ENCODE measurements at places on chromosomes 11 and 22. TPM values are rescaled to one million over a fixed set of nuclear protein-coding genes. Genes with fewer than 3 reads are reported as not detected.

- DNase-seq: no peak
These were observed 690 bp upstream of the UVRAG start for GRCh38 chr11:75814363-75814676.

- DNase-seq: no peak
These were observed 19.0 kb downstream of the MPPED2 start for GRCh38 chr11:30567120-30567519.

DNA sequence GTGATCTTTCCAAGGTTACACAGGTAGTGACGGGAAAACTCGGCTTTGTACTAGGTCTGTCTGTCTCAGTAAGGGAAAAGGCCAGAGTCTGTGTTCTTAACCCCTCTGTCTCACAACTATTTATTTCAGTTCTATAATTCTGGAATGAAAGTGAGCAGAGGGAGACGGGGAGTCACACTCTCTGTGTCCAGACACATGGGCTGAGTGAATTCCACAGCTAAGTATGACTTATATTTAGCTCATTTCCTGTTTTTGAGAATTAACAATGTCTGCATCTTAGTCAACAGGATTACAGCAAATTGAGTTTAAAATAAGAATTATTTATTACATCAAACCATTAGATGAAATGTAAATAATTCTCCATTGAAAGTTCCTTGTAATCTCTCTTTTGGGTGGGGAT lies 62.5 kb upstream of the OR4B1 start:
- no peak for DNase-seq

DNA sequence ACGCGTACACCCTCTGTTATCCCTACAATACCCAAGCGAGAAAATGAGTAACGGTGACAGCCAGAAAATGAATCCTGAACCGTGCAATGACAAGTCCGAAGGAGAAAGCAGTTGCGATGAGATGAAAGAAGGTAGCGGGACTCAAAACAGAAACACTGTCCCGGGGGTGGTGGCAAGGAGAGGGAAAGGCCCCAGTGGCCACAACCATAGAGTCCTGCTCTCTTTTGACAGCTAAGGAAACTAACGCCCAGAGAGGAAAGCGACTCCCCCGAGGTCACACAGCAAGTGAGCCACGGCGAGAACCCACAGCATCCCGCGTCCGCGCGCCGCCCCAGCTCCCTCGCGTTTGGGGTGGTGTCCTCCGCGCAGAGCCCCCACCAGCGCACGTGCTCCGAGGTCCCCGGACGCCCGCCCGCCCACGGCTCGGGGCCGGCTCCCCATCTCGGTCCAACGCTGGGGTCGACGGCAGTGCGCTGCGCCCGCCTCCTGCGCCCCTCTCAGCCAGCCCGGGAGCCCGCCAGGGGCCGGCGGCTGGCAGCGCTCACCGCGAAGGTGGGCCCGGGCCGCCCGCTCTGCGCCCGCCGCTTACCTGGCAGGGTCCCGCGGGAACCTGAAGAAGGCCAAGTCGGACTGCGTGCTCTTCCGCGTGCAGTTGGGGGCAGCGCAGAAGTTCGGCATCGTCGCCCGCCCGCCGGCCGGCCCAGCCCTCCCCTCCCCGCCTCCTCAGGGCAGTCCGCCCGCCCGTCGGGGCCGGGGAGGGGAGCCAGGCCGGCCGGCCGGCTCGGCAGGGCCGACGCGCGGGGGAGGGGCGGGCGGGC lies 564 bp downstream of the THAP12 start:
- peak; percentile 21 for DNase-seq

- no peak for DNase-seq
These were observed 84.5 kb upstream of the PPARA start for GRCh38 chr22:46065691-46066454.

- DNase-seq: no peak
These were observed 166.6 kb downstream of the COMMD9 start for GRCh38 chr11:36122671-36123070.

- no peak for DNase-seq
These were observed 112.4 kb downstream of the LDLRAD3 start for GRCh38 chr11:36056160-36056751.

- no peak for DNase-seq
These were observed 55.2 kb downstream of the RELT start for GRCh38 chr11:73431396-73431795.

GRCh38 chr22:37032134-37032534 lies 12.6 kb downstream of the MPST start:
- DNase-seq: no peak

- no peak for DNase-seq
These were observed 1.8 kb upstream of the TIGD3 start for GRCh38 chr11:65352783-65353182.

DNA sequence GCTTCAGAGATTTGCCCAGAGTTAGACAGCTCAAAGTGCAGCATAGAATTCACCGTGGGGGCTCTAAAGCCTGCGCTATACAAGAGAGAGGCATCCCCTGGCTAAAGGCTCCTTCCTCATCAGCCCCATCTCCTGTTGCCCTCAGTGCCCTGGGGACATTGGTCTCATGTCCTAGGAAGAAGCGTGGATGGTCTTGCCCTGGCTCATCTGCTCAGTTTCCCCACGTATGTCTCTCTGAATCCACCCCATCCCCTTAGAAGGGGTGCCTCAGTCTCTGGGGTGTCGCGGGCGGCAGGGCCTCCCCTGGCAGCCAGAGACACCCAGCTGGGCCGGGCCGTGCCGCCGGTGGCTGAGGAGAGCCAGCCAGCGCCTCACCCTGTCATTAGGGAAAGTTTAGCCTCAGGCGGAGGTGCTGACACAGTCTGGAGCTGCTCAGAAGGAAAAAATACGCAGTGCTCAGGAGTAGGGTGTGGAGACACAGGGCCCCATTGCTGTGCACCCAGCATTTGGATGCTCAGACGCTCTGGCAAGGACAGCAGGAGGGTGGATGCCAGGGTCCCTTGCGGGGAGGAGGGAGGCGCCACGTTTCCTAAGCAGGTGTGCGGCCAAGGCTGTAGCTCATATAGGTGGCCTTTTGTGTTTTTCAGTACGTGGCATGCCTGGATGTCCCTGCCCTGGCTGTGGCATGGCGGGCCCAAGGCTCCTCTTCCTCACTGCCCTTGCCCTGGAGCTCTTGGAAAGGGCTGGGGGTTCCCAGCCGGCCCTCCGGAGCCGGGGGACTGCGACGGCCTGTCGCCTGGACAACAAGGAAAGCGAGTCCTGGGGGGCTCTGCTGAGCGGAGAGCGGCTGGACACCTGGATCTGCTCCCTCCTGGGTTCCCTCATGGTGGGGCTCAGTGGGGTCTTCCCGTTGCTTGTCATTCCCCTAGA lies 1.3 kb downstream of the SLC39A13 start:
- no peak for DNase-seq

GRCh38 chr22:38350444-38351359 lies 33.5 kb upstream of the CSNK1E start:
- DNase-seq: no peak

GRCh38 chr22:36732609-36733008 lies 29.1 kb upstream of the CACNG2 start:
- no peak for DNase-seq

DNA sequence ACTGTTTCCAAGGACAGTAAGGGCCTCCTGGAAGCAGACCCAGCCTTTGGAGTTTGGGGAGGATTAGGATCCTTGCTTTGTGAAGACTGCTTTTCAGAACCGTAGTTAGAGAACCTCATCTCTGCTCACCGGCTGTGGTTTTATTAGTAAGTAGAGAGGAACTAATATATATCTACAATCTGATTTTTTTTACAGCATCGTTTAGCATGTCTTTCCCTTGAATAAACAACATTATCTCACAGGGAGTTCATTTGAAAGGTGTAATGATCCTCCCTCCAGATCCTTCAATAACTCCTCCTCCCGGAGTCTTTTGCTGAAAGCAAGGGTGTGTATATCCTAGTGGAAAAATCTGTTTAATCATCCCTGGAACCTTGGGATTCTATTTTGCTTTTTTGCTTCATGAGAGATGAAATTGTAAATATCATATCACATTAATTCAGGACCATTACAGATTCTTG lies 132.7 kb downstream of the DBX1 start:
- no peak for DNase-seq

DNA sequence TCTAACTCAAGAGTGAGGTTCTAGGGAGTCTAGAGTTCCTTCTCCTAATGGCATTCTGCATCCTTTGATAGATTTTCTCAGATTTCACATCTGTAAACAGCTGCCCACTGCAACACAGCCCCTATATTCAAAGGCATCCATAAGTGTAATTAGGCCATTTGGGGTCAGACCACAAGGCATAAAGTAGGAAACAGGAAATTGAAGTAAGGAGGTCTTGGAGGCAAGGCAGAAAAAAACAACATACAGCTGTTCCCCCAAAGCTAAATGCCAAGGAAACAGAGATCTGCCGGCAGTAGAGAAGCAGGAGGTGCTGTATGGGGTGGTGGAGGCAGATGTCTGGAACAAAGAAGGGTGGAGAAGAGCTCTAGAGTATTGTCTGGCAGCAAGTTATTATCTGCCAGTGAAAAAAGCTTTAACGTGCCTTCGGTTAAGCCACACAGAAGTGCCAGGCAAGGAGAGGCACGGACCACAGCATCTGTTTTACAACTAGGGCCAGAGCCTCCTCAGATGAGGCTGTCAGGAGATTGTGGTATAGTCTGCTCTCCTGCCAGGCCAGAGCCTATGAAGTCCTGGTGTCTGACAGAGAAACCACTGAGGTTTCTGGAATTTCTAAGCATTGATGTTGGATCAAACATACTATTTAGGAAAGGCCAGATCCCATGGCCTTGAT lies 100.2 kb upstream of the CHRM4 start:
- DNase-seq: no peak

DNA sequence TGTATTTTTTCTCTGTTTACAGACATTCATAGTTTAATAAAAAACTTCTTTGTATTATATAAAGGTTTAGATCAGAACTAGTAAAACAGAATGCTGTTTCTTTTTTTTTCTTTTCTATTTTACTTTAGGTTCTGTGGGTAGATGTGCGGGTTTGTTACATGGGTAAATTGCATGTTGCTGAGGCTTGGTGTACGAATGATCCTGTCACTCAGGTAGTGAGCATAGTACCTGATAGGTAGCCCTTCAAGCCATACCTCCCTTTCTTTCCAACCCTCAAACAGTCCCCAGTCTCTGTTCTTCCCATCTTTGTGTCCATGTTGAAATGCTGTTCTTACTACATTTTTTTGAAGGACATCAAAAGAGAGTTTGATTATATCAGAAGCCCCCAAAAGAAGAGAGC lies 3.2 kb downstream of the ATM start:
- no peak for DNase-seq

DNA sequence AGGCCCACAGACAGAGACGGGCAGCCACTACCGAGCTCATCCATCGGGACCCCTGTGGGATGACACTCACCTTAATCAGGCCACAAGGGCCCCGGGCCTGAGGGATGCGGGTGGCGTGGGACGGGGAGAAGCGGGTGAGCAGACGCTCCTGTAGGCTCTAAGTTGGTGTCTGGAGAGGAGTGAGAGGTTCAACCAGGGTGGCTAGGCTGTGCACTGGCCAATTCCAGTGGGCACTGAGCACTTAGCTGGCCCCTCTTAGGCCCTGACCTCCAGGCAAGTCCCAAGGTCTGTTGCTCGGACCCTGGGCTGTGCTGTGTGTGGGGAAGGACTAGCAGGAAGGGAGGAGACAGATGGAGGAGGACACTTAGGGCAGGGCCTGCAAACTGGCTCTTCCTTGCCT lies 139.3 kb downstream of the ST3GAL4 start:
- DNase-seq: no peak

- no peak for DNase-seq
These were observed 111.3 kb downstream of the GGTLC2 start for GRCh38 chr22:22755778-22756100.

DNA sequence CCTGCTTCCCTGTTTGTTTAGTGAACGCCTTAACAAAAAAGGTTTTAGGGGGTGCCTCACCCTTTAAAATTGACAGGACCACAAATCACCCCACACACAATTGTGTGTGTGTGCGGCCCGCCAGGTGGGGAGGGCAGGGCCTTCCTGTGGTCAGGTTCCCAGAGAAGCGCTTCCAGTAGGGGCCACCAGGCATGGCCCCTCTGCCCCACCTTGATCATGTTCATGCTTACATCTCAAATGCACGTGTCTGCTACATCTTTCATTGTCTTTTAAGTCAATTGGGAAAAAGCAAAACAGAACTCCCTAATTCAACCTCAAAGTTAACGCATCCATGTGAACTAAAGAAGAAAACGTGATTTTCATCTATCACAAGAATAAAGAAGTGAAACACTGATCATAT lies 1335.3 kb downstream of the TBC1D22A start:
- no peak for DNase-seq

- DNase-seq: no peak
These were observed 15.9 kb upstream of the POU2AF2 start for GRCh38 chr11:111229604-111230003.

DNA sequence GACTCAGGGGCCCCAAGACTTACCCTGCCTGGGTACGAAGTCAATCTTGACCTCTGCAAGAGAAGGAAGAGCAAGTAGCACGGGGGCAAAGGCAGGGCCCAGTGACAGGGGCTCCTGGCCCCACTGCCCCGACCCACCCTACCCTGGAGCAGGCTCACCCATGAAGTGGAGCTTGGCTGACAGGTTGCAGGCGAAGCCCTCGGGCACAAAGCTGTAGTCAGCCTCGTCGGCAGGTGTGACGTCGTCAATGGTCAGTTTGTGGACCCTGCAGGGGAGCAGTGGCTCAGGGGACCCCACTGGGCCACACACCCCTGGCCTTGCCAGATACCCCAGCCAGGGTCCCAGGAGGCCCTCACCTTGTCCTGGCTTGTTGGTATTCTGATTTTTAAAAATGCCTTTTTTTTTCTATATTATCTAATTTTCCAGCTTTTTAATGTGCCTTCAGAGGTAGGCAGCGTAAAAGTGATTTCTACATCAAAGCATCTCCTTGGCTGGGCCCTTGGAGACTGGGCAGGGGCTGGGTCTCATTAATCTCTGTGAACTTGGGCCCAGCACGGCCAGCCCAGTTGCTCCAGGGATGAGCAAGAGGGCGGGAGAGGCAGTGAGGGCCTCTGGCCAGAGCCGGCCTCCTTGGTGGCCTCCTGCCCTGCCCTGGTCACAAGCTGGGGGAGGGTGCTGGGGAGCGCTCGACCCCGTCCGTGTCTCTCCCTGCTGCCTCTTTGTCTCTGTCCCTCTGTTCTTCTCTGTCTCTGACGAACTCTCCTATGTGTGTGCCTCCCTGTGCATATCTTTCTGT lies 11.3 kb downstream of the MYBPC3 start:
- no peak for DNase-seq

The RFPL3 gene
- polyA plus RNA-seq: not detected

The GSTT4 gene
- polyA plus RNA-seq: not detected

The CRYAB gene
- polyA plus RNA-seq: 46.0 TPM

The ISX gene
- polyA plus RNA-seq: 0.16 TPM

The SH3BP1 gene
- polyA plus RNA-seq: 24.1 TPM

The HYLS1 gene
- 10.8 TPM for polyA plus RNA-seq

The ASPHD2 gene
- 4.2 TPM for polyA plus RNA-seq

The BATF2 gene
- polyA plus RNA-seq: 3.5 TPM

The SLC37A4 gene
- 95.1 TPM for polyA plus RNA-seq

Measured in renal cortex interstitium (tissue), 15 donors.